ENCODE measurements at places on chromosomes 12 and 14. TPM values are rescaled to one million over a fixed set of nuclear protein-coding genes. Genes with fewer than 3 reads are reported as not detected.

The HOXC11 gene
- 0.55 TPM for total RNA-seq

The RIMBP2 gene
- total RNA-seq, result not detected

The HOXC13 gene
- total RNA-seq, result 11.6 TPM

The APOLD1 gene
- 0.16 TPM for total RNA-seq

The NOXRED1 gene
- not detected for total RNA-seq

The SDR9C7 gene
- not detected for total RNA-seq

The PCED1B gene
- 27.6 TPM for total RNA-seq

The KRT7 gene
- 4,524 TPM for total RNA-seq

The PZP gene
- total RNA-seq, result not detected

The KRT75 gene
- total RNA-seq, result 0.13 TPM

The C14orf132 gene
- total RNA-seq, result 4.1 TPM

The WSB2 gene
- 64.0 TPM for total RNA-seq

The CD27 gene
- not detected for total RNA-seq

The GALNT9 gene
- 6.4 TPM for total RNA-seq

The SERPINA5 gene
- not detected for total RNA-seq

The FAM222A gene
- total RNA-seq, result 6.9 TPM

The KLRF1 gene
- total RNA-seq, result not detected

The ALX1 gene
- total RNA-seq, result 5.3 TPM

The RFX4 gene
- total RNA-seq, result not detected

The RNASE1 gene
- 0.33 TPM for total RNA-seq

The EID3 gene
- total RNA-seq, result 7.0 TPM
